Suppressor macrophage treated with lipopolysaccharide for 4 hours (primary cell): ENCODE measurements at places on chromosomes 7 and 10.
A peak's percentile ranks its signal among the peaks of the same experiment; 100 is the strongest.

GRCh38 chr7:90768301-90768700 lies 172.2 kb downstream of the CDK14 start:
- DNase-seq = no peak

GRCh38 chr10:114041166-114041565 lies 2.5 kb upstream of the ADRB1 start:
- no peak for DNase-seq

DNA sequence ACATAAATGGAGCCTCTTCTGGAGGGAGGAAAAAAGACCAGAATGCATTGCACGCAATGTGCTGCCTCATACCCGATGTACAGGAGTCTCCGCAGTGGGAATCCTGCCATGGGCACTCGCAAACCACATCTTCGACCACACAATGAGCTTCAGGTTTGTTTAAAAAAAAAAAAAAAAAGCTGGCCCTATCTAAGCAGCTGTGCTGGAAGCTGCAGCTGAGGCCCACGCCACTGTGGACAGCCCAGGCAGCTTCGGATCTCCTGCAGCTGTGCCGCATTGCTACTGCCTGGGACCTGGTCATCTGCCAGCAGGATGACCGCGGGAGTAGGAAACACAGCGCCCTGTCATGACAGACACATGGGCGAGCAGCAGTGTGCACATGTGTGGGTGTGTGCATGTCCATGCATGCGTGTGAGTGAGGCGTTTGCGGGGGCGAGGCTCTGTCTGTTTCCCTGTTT lies 26.0 kb downstream of the EN2 start:
- DNase-seq = no peak

- no peak for DNase-seq
Measured at GRCh38 chr7:45921699-45922519, 837 bp upstream of the IGFBP3 start.

GRCh38 chr10:6875269-6875865 lies 295.3 kb upstream of the PRKCQ start:
- DNase-seq = peak; percentile 25

- DNase-seq = no peak
Measured at GRCh38 chr10:725786-726185, 36.3 kb upstream of the DIP2C start.

DNA sequence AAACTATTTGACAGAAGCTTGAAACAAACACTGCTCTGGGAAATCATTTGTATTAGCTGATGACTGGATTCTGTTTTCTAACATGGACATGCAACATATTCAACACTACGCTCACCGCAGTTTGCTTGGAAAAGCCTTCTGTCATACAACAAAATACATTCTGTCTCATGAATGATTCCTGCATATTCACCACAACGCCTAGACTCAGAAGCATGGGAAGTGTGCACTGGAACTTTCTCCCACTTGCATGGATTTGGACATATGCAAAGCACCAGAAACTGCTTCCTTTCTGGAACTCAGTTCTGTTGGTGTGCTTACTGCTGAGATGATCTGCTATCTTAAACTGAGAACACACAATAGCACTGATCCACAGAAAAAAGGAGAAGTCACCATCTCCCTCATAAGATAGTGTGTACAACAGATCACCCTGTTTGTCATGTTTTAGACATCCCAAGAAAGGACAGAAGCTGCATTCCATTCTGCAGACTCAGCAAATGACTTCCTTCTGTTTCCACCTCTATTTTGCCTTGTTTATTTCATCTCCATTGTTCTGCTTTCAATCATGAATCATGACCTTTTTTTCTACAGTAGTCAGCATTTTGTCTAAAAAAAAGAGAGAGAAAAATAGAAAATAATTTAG lies 115.8 kb downstream of the HTR7 start:
- DNase-seq = peak; percentile 42

DNA sequence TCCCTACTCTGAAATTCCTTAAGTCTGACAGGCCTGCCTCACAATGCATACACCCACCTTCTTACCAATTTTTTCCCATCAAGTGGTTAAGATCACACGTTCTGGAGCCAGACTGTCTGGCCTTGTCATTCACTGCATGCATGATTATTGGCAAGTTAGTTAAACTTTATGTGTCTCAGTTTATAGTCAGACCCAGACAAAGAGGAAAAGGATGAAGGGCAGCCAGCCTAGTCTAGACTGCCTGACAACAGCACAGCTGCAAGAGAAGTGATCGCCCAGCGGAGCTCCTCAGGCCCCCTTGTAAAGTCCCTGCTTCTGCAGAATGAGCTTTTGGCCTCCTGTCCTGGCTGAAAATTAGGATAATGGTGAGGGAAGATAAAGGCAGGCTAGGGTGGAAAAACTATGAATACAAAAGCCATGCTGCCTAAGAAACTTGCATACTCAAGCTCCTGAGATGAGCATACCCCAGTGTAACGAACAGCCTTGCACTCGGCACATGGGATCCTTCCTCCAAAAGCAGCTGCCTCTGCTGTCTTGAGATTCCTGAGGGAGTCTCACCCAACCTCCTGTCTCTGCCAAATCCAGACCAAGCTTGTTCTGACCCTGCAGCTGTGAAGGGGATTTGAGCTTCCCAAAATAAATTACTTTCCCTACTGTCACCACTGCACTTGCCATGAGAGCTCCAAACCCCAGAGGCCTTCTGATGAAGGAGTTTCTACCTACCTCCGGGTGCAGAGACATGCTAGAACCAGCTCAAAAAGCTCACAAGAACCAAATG lies 26.7 kb upstream of the MRLN start:
- no peak for DNase-seq

- DNase-seq = peak; percentile 56
Measured at GRCh38 chr7:114940220-114940619, 18.3 kb downstream of the MDFIC start.

GRCh38 chr10:16886031-16886430 lies 68.8 kb upstream of the RSU1 start:
- DNase-seq = no peak

DNA sequence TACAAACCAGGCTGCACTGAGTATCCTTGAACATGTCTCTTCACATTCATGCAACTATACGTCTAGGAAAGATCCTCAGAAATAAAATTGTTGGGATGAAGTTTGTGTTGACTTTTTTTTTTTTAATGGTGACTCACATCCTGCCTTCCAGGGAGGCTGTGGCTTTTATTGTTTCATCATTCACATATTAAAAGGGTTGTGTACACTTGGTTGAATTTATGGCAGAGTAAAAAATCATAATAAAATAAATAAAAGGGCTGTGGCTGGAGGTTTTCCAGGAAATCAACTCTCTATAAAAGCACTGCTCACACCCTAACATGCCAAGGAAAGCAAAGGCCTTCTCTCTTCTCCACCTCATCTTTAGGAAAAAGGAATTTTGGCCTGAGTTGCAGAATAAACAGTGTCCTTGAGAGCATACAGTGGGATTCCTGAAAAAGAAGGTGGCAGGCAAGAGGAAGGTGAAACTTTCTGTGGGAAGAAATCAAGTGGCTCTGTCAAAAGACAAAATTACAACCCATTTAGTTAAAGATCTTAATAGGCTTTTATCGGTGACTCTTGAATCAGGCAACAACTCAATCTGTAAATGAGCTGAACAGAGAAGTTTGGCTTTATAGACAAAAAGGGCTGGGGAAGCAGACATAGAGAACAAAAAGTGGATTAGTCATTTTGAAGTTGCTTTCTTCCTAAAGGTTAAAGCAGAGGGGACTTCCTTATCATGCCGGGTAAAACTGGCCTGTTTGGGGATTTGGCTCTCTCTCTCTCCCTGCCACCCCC lies 41.6 kb upstream of the FHIP2A start:
- DNase-seq = peak; percentile 30

DNA sequence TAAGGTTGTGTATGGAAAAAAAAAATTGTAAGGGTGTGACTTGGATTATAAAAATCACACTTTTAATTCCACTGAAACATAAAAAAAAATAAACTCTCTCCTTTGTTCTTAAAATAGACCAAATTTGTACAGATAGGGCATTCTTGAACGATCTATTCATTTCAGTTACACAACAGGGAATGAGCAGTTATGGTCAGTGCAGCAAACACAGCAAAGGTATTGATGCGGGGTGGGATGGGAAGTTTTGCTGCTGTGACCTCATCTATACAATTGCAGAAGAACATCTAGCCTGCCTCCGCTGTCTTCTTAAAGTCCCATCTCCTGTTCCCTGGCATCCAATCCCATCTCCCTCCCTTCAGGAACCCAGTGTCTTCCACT lies 580.2 kb downstream of the SUGCT start:
- DNase-seq = no peak

GRCh38 chr7:152959610-152960009 lies 200.1 kb downstream of the ACTR3B start:
- DNase-seq = no peak

DNA sequence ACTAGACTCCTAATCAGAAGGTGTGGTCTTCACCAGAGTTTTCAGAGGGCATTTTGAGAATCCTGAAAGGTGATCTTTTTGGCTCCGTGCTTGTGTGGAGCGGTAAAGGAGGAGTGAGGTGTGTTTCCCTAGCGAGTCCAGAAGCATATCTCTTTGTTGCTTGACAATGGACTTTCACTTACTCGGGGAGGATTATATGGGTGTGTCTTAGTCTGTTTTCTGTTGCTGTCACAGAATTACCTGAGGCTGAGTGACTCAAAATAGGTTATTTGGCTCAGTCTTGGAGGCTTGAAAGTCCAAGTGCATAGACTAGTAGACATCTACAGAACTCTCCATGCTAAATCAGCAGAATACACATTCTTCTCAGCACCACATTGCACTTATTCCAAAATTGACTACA lies 57.9 kb downstream of the AKR1C4 start:
- DNase-seq = no peak

GRCh38 chr10:109837384-109837783 lies 85.9 kb downstream of the XPNPEP1 start:
- no peak for DNase-seq

DNA sequence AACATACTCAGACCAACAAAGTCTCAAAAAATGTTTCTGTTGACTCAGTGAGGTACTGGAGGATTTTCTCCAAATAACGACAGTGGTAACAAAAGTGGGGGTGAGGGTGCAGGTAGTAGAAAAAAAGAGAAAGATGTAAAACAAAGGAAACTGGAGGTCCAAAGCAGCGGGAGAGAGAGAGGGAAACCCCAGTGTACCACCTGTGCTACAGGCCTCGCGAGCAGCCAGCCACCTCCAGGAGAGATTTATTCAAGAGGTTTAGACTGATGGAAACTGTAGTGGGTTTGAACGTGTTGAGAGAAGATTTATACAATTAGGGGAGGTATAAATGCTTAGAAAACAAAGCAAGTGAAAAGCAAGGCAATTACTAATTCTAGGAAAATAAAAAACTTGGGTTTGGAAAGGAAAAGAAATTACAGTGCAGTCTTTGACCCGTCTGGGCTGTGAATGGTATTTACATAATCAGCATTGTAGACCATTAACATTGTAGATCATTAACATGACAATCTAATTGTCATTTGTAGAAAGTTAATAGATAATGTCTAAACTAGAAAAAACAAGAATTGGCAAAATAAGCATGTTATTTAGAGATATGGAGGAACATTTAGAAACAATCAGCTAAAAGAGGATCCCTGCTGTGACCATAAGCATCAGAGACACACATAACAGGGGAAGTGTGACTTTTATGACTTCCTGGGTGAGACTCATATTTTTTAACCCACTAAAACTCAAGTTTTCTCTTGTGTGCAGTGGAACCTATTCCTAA lies 180.0 kb downstream of the RELN start:
- DNase-seq = no peak

DNA sequence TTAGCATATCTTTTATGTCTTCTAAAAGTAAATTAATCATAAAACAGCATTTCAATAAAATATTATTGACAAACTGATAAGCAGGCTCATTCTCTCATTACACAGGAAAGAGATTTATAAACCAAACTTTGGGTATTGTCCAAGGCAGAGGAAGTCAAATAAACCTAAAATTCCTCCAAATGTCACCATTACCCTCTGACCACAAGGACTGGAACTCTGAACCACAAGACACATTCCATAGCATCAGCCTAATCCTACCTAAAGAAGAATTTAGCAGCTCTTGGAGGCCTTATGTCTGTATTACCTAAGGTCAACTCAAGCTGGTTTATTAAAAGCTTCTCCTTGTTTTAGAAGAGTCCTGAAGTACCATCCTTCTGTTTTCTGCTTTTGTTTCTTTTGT lies 82.4 kb upstream of the SLC13A1 start:
- DNase-seq = no peak
